ENCODE measurements at places on chromosomes 11 and 22.

- peak; percentile 69 for DNase-seq
These were observed 118.4 kb downstream of the RBFOX2 start for GRCh38 chr22:35910003-35910769.

GRCh38 chr11:134537296-134537695 is 125.3 kb upstream of the B3GAT1 start:
- DNase-seq = no peak

DNA sequence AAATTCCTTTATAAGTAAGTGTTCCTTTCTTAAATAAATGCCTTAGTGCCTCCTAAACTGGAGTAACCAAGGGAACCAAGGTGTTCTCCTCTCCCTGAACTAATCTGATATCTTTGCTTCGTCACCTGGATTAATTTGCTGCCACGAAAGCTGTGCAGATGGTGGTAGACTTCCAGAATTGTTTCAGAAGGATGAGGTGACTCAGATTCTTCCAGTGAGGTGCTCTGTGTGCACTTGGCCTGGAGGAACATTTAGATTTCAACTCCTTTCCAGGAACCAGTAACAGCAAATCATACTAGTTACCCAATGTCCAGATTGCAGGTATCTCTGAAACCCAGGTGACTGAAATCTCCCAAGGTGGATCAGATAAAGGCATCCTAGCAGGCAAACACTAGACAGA is 181.9 kb downstream of the FAT3 start:
- DNase-seq = no peak

DNA sequence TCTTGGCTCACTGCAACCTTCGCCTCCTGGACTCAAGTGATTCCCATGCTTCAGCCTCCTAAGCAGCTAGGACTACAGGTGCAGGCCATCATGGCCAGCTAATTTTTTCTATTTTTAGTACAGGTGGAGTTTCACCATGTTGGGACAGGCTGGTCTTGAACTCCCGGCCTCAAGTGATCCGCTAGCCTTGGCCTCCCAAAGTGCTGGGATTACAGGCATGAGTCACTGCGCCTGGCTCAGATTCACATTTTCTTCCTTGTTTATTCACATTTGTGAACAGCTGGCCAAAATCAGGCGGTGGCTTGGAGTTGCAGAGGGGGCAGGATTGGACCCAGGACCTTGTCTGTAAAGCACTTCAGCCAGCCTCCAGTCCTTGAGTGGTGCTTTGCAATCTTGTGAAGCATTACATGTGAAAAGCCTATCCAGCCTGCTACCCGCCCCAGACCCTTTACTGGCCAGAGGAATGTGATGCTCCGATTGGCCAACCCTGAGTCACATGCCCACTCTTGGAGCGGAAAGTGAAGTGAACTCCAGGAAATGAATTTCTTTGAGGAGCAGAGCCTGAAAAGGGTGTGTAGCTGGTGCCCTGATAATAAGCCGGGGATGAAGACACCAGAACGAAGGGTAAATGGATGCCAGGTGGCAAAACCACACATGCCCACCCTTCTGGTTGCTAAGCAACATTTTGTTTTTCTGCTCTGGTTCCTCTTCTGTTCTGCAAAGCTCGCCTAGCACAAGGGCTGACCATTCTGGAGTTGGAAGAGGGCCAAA is 62.6 kb upstream of the PTPRJ start:
- peak; percentile 61 for DNase-seq

GRCh38 chr11:61656347-61657077 is 23.7 kb upstream of the DAGLA start:
- no peak for DNase-seq

- DNase-seq = no peak
These were observed 6.2 kb downstream of the CHORDC1 start for GRCh38 chr11:90216611-90217010.

GRCh38 chr22:36435516-36436415 is 45.7 kb downstream of the TXN2 start:
- peak; percentile 33 for DNase-seq

DNA sequence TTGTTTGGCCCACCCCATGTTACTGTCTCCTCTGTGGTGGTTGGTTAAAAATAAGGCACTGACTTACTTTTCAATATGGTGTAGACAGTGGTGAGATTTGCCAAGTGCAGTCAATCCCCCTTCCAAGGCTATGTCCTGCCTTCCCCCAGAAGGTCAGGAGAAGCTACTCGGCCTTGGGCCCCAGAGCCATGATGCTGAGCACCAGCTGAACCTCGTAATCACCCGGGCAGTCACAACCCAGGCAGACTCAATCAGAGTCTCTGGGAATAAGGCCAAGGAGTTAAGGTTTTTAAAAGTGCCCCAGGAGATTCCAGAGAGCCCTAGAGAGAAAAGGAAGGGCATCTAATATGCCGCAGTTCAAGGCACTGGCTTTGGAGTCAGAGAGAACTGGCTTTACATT is 23.8 kb downstream of the MYO18B start:
- no peak for DNase-seq

DNA sequence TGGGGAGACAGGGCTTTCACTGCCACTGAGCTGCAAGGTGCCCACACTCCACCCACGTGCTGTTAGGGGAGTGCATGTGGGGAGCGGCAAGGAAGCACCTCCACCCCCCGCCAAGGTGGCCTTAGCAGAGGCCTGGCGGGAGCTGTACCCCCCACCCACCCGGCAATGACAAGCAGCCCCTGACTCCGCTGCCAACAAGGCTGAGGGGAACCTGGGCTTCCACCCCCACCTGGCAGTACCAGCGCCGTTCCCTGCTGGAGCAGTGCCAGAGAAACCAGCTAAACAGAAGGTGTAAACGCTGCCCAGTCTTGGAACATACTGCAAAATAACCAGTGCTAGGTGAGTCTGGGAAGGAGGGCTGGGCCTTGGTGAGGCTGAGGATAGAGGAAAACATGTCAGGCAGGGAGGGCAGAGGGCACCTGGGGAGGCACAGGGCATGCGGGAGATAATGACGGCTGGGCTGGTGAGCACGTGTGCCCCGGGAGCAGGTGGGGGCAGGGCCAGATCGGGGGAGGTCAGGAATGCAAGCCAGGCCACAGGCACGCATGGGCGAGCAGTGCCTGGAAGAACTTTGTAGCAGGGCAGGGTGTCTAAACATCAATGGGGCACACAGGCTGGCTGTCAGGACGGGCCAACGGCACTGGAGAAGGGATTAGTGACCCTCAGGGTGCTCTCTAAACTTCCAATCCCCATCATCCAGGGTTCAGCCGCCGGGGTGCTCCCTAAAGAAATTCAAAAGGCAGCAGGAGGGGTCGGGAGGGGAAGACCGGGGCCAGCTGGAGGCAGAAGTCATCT is 6.6 kb downstream of the CERK start:
- DNase-seq = no peak

GRCh38 chr22:25404556-25404927 is 159.9 kb upstream of the GRK3 start:
- no peak for DNase-seq

GRCh38 chr11:72058416-72059034 is 21.8 kb downstream of the NUMA1 start:
- no peak for DNase-seq

DNA sequence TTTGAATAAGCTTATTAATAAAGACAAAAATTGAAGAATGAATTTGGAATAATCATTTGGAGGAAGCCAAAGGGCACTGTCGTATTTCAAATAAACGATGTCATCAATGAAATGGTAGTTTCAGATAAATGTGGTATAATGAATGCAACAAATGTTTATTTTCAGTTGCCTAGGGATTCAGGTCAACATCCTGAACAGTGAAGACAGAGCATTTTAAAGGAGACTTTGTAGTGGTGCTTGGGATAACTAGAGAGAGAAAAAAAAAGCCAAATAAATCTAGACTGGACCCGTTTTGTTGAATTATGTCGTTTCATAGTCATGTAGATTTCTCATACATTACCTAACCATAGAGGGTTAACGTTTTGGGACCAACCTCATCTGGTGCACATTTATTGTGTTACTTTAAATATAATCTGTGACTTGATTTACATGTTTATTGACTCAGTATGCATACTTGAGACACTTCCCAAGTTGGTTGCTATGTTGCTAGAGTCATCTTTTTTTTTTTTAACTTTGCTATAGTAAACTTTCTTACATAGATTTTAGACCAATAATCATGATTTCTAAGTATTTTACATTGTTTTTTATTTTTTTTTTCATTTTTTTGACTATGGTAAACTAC is 111.1 kb downstream of the NCAM1 start:
- DNase-seq = no peak

GRCh38 chr22:27585141-27585540 is 216.4 kb downstream of the MN1 start:
- no peak for DNase-seq

DNA sequence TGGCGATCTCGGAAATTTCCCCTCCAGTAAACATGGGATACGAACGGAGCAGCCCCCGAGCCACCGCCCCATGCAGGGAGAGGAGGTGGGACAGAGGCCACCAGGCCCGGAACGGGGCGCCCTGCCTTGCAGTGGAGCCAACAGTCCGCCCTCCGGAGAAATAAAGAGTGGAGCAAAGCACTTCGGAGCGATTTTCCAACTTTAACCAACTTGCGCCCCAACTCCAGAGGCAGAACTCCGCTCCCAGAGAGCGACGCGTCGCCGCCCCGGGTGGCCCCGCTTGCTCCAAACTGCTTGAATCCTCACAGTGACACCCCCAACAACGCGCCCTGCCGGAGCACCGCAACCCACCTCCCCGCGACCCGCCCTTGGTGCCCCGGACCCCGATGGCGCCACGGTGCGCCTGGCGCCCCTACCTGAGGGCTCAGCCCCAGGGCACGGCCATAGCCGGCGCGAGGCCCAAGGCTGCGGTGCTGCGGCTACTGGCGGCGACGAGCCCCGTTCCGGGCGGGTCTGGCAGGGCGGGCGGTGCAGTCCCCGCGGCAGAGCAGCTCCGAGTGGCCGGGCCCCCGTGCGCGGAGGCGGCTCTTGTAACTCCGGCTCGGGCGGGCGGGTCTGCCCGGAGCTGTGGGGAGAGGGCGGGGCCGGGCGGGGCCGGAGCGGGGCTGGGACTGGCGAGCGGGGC is at the start of gene AHNAK:
AHNAK (minus strand) TSS at position 563 of the 685 bp plus-strand sequence. CDS start 10,708 bp downstream, outside the sequence.
- DNase-seq = peak; percentile 84

GRCh38 chr11:133897331-133897650 is 52.0 kb upstream of the SPATA19 start:
- no peak for DNase-seq

GRCh38 chr22:25651332-25652085 is 87.0 kb downstream of the GRK3 start:
- peak; percentile 43 for DNase-seq

DNA sequence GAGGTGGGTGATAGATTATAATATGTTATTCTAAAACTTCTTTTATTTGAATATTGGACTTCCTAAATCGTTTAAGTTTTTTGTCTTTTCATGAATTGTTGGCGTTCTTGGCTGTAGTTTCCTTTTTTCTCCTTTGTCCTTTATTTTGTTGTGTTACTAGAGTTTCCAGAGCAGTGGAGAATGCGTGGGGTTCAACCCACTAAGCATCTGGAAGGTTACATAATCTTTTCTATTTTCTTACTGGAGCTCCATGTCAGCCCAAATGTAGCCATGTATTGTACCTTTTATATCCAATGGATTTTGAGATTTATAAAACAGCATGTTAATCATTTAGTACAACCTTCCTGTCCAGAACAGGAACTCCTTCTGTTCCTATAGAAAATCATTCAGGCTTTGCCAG is 63.2 kb downstream of the PPP6R3 start:
- no peak for DNase-seq

GRCh38 chr11:120717042-120717441 is 205.5 kb downstream of the GRIK4 start:
- DNase-seq = no peak

DNA sequence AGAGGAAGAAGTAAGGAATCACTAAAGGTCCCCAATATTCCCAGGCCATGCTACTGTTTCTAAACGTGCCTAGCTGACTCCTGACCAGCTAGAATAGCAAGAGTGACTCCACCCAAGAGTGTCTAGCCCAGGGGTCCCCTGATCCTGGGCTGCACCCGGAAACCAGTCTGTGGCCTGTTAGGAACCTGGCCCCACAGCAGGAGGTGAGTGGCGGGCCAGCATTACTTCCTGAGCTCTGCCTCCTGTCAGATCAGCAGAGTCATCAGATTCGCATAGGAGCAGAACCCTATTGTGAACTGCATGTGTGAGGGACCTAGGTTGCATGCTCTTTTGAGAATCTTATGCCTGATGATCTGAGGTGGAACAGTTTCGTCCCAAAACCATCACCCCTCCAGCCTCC is 2.0 kb downstream of the MMP20 start:
- DNase-seq = no peak

GRCh38 chr11:109145287-109145686 is 276.7 kb upstream of the C11orf87 start:
- no peak for DNase-seq

DNA sequence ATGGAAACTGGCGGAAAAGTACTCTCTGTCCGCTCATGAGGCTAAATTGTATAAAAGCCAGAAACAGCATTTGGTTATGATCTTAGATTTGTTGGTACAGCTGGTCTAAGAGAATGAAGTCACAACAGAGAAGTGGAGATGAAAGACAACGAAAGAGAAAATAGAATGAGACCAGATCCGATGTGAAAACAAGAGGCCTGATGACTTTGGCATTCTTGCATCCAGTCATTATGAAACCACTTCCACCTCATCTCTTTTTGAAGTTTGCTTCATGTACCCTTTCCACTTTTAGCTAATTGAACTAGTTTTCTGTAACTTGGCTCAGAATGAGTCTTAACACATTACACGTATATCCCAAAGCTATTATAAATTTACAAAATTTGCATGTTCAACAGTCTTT is 1431.7 kb downstream of the LRRC4C start:
- DNase-seq = no peak

DNA sequence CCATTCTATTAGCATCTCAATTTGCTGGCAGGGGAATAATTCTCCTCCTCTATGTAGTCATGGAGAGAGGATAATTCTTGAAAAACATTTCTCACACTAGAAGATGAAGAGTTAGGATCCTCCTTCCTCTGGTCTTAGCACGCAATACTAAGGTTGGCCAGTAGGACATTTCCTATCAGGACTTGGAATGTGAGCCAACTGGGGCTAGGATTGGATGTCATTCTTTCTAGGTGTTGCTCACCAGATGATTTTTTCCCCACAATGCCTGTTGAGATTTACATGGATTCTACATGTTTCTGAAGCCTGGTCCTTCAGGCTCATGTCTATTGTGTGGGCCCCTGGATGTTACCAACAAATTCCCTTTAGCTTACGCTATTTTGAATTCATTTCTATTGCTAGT is 28.0 kb downstream of the SLN start:
- DNase-seq = peak; percentile 40

- DNase-seq = peak; percentile 2
These were observed 68.1 kb upstream of the BID start for GRCh38 chr22:17842386-17842785.

- DNase-seq = no peak
These were observed 981.0 kb upstream of the FAT3 start for GRCh38 chr11:91243630-91244029.

GRCh38 chr22:20016734-20017621 is at the start of gene ARVCF:
TSS of gene ARVCF (minus strand) at chr22:20016823. CDS start at chr22:19990794, 26,029 bp downstream.
- DNase-seq = peak; percentile 96
